ENCODE measurements at places on chromosomes 3 and 15.

GRCh38 chr3:185760550-185760949, 64.3 kb downstream of the IGF2BP2 start:
- no peak for DNase-seq

DNA sequence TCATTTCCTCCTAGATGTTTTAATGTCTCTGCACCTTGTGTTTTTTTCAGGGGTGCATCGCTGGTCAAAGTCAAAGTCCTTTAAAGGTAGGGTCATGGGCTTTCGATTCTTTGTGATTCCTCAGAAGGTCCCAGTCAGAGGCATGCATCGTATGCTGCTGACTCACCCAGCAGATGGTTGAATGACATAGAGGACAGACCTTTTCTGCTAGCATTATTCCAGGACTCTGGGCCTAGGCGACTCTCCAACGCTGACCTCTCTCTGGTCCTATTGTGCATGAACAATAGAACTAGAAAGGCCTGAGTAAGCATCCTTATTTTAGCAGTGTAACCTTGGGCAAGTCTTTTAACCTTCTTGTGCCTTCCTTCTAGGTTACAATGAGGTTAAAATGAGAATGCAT, 75.9 kb downstream of the DGKG start:
- no peak for DNase-seq

DNA sequence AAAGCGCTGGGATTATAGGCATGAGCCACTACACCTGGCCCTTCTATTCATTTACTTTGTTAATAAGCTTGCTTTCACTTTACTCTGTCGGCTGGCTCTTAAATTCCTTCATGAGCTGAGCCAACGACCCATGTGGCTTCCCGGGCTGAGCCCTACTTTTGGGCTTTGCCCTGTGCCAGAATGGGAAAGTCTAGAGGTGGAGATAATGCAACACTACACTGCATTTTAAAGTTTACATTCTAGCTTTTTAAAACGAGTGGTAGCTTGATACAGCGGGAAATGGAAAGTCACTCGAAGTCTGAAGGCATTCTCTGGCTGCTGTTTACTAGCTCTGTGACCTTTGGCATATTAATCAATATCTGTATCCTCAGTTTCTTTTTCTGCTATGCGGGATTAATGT, 49.0 kb upstream of the ZNF280D start:
- no peak for DNase-seq

GRCh38 chr3:66819993-66820501, 178.1 kb upstream of the KBTBD8 start:
- no peak for DNase-seq

- DNase-seq = no peak
Measured at GRCh38 chr15:63887630-63888029, 53.9 kb upstream of the HERC1 start.

DNA sequence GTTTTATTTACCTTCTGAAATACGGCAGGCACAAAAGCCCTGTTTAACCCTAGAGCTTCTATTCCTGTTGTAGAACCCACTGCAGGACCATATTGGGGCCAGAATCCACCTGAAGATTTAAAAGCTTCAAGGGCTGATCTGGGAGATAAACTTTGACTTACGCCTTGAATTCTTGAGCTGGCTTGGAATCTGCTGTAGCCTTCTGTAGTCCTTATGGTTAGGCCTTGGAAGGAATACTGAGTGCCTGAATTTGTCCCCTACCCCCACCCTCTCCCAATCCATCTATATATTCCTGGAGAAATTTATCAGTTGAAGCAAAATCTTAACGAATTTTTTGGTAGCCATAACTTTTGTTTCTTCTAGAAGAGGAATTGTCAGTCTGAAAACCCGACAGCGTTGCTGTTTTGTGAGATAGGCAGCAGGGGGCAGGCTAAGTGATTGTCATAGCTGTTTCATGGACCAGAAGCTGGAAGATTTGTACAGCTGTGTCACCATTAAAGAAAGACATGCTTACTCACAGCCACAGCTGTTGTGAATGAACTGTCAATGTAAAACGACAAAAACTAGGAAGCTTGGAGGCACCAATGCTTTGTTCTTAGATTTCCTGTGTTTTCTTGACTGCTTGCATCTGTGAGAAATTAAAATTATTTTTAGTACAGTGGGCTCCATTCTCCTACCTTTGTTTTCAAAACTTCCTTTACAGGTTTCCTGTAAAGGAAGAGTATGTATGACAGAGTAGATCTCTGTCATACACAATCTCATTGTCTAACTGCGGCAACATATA, 12.8 kb downstream of the LXN start:
- no peak for DNase-seq

GRCh38 chr15:38698254-38698653, 133.6 kb upstream of the RASGRP1 start:
- no peak for DNase-seq

- DNase-seq = no peak
Measured at GRCh38 chr15:63079947-63080626, 37.5 kb downstream of the TPM1 start.

- DNase-seq = no peak
Measured at GRCh38 chr15:99181545-99181971, 67.8 kb downstream of the TTC23 start.

GRCh38 chr3:49013738-49014660, 4.4 kb downstream of the DALRD3 start:
- no peak for DNase-seq

DNA sequence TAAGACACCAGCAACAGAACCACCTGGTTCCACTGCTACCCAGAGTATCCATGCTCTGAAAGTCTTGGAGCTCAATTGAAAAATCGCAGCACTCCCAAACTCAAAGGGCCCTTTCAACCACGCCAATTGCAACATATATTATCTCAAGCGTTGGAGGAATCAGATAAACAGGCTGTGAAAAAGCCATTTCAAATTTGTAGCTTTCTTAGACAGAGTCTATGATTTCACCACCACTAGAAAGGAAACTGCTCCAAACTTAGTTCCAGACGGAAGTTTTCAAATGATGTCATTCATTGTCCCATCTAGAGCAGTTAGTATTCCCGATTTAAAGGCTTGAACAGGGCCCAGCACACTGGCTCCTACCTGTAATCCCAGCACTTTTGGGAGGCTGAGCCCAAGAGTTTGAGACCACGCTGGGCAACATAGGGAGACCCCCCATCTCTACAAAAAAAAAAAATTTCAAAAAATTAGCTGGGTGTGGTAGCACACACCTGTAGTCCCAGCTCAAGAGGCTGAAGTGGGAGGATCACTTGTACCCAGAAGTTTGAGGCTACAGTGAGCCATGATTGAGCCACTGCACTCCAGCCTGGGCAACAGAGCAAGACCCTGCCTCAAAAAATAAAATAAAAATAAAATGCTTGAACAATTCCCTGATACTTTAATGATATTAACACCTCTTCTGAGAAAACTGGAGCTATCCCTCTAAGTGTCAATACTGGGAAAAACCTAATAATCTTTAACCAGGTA, 16.8 kb downstream of the TNIK start:
- DNase-seq = no peak

DNA sequence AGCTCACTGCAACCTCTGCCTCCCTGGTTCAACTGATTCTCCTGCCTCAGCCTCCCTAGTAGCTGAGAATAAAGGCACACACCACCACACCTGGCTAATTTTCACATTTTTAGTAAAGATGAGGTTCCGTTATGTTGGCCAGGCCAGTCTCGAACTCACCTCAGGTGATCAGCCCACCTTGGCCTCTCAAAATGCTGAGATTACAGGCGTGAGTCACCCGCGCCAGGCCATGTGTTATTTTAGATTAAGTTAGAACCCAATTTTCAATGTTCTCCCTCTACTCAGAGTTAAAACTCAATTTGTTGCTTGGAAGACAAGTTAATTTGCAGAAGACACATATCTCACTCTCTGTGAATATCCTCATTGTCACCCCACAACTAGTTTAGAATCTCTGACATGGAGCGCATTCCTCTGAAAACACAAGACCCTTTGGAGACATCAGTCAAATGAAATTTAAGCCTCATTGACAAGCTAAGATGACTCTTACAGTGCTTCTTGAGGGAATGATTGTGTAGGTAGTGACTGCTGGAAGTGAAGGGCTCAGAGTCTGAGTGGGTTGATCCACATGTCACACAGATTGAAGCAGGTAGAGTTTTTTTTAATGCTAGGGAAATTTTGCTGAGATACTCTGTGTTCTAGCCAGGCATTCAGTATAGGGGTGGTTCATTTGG, 60.6 kb upstream of the FRMD4B start:
- DNase-seq = no peak

GRCh38 chr15:42133886-42134502, 22.4 kb downstream of the PLA2G4F start:
- DNase-seq = no peak

DNA sequence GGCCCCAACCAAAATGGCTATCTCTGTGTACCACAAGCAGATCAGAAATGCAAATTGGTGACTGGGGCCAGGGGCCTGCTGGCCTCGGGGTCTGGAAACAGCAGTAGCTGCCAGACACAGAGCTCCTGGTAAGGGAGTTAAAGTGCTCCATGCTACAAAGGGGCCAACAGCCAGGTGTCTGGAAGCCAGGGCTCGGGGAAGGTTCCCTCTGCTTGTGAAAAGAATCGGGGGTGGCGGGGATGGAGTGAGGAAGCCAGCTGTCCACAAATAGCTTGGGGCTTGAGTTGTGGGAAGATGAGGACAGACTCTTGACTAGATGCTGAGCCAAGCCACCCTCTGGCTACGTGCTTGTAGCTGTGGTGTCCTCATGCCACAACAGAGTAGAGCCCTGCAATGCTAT, 39.3 kb downstream of the CHRD start:
- peak; percentile 66 for DNase-seq

GRCh38 chr3:105253225-105253624, 113.5 kb upstream of the ALCAM start:
- no peak for DNase-seq

DNA sequence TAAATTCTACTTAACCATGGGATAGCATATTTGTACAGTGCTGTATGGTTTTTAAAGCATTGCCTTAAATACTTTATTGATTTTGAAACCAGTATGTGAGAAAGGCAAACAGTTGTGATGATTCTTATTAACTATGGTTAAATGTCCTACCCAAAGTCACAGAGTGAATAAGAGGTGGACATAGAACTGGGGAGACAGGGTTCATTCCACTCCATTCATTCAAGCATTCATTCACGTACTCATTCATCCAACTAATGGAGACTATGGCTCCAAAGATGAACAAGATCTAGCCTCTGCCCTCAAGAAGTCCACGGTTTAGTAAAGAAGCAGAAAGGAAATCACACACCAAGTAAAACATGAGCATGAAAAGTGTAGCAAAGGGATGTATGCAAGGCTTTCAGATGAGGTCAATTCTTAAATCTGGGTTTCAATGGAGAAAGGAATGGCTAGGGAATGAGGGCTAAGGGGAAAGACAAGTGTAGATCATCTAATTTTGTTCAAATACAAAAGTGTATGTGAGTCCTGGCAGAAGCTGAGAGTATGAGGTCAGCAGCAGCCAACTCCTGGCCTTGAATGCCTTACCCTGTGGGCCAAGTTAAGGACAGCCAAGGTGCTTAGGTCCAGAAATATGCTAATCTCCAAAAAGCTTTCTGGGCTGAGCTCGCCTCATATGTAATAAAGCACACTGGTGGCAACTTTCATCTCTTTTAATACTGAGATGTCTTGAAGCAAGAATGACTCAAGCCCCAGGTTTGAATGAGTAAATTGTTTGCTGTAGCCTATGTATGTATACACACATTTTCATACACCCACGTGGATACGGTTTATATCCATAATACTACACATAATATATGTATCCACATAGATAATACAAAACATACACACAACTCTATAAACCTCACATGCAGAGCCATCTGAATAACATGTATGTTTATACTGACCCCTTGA, 4.3 kb downstream of the TNIK start:
- DNase-seq = no peak

- DNase-seq = no peak
Measured at GRCh38 chr15:41407341-41407740, 5.0 kb upstream of the NDUFAF1 start.

GRCh38 chr15:52783929-52784798, 6.0 kb downstream of the ONECUT1 start:
- DNase-seq = no peak

DNA sequence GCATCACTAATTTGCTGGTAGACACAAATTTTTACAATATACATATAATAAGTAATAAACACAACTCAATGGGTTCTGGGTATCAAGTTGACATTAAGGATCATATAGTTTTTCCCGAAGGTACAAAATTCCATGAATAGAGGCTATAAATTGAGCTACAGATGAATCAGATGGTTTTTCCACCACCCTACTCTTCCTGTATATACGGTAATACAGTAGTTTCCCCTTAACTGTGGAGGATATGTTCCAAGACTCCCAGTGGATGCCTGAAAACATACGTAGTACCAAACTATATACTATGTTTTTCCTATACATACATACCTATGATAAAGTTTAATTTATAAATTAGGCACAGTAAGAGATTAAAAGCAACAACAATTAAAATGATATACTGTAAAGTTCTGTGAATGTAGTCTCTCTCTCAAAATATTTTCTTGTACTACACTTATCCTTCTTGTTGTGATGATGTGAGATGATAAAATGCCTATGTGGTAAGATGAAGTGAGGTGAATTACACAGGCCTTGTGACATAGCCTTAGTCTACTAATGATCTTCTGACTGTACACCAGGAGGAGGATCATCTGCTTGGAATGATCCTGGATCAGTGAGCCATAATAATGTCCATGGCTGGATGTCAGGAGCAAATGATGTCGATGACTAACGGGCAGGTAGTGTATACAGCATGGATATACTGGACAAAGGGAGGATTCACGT, 116.7 kb downstream of the NR1I2 start:
- DNase-seq = no peak

- DNase-seq = no peak
Measured at GRCh38 chr15:95853350-95853749, 477.1 kb upstream of the NR2F2 start.

DNA sequence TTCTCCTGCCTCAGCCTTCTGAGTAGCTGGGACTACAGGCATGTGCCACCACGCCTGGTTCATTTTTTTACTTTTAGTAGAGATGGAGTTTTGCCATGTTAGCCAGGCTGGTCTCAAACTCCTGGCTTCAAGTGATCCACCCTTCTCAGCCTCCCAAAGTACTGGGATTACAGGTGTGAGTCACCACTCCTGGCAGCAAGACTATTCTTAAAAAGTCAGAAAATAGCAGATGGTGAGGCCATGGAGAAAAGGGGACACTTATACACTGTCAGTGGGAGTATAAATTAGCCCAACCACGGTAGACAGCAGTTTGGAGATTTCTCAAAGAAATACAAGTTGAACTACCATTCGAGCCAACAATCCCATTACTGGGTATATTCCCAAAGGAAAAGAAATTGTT, 603.3 kb upstream of the TBL1XR1 start:
- no peak for DNase-seq

DNA sequence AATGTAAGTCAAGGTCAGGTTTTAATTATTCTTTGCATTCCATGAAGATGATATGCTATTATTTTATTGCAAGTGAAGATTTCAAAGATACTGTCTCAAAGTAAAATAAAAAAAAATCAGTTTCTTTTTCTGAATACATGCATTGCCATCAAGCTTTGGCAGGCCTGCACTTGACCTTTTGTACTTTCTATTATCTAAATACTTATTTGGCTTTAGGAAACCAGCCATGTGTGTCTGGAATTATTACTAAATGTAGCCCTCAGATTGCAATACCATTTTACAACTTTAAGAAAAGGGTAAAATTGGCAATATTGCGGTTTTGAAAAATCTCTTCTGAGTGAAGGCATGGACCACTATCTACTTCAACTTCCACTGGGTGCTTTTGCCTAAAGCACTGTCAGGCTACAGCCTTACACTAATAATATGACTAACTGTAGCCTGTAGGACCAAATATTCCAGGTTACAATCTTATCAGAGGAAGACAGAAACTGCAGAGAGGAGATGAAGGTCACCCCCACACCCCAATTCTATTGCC, 349.4 kb upstream of the DCBLD2 start:
- no peak for DNase-seq
